ENCODE measurements at places on chromosomes 16 and 17.

DNA sequence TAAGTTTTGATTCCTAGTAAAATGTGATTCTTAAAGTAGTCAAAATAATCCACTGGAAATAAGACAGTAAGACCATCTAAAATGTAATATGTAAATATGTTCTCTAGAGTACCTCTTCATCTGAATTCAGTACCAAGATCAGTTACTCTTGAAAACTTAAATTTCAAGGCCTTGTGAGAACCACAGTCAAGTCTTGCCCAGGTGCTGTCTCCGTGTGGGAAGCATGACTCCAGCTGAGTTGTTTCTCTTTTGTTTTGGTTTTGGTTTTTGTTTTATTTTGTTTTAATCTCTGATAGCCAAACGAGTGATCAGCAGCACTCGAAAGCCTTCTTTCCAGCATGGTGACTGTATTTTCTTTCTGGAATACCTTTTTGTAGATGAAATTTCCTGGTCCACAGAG lies 907.0 kb downstream of the KCNJ18 start:
- DNase-seq = no peak

DNA sequence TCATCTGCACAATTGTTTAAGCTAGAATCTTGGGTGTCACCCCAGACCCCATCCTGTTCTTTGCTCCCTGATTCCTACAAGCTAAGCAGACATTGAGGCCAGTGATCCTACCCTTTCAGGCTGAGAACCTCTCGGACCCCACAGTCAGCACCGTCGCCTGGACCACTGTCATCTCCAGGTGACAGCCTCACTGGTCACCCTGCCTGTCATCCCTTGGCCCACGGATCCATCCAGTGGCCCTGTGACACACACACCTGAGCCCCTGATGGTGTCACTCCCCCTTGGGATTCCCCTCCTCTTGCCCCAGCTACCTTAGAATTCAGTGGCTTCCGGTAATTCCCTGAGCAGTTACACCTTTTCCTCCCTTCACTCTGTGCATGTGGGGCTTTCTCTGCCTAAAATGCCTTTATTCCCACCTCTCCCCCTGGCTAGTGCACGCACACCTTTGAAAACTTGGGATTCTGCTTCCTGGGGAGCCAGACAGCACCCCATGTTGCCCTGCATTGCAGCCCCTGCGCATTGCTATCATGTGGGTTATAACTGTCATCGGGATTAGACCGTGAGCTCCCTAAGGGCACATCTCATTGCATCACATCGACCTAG lies 3.0 kb downstream of the C16orf86 start:
- DNase-seq = no peak

DNA sequence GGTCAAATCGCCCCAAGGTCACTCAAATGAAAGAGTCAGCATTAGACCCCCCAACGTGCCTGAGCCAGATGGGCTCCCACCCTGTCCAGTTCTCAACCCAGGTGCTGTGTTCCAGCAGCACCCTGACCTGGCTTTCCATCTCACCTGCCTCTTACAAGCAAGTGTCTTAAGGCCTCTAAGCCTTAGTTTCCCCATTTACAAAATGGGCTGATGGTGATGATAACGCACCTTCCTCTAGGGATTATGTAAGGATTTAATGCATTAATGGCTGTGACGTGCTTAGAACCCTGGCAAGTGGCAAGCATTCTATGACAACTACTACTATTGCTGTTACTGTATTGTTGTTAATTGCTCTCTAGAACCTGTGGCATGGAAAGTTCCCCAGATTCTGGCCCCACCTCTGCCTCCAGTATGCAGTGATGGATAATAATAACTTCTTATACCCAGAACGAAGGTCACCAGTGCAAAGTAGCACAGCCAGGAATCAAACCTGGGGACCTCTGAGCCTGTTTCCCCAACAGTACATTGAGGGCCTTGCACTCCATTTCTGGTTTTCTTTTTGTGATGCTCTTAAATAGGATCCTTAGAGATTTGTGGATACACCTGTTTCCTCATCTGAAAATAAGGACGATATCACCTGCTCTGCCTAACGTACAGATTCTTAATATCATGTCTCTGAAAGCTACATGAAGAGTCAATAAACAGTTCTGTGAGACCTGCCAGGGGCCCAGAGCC lies 3.3 kb upstream of the SLC25A39 start:
- no peak for DNase-seq

DNA sequence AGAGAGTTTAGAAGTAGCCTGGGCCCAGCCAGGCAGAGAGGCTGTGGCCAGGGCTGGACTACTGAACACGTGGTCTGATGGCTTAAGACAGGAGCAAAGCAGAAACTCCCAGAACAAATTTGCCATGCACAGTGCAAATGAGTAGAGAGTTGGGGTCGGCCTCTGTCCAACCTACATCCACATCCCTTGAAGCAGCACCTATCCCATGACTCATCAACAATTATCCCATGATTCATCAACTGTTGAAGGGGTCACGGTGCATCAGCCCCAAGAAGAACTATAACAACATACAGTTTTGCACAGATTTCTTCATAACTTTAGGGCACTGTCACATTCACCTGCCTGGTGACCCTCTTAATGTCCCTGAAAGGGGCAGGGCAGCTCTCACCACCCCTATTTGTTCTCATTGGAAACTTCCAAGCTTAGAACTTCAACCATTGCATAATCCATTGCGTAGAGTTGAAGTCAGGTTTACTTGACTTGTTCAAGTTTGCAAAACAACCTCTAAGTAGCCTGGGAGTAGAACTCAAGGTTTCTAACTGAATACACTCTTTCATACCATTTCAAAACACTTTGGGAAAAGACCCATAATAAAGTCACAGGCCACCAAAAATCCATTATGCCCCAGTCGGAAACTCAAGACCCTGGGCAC lies 235.2 kb upstream of the CDH5 start:
- no peak for DNase-seq

GRCh38 chr16:10509534-10510025 lies 70.8 kb downstream of the EMP2 start:
- peak; percentile 83 for DNase-seq

GRCh38 chr17:75754378-75755204 lies 10.4 kb downstream of the GALK1 start:
- DNase-seq = no peak

- peak; percentile 52 for DNase-seq
Measured at GRCh38 chr17:61294777-61295176, 104.9 kb upstream of the TBX2 start.

DNA sequence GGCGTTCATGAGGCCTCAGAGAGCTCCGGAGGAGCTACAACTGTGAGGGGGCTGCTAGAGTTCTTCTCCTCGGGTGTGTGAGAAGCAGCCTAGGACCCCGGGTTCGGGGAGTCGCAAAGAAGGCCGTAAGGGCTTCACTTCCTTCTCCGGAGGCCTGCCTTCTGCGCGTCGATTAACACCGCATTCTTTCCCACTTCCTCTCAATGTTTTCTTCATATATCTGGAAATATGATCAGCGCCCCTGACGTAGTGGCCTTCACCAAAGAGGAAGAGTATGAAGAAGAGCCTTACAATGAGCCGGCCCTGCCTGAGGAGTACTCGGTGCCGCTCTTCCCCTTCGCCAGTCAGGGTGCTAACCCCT lies 449 bp downstream of the SMCR8 start:
- DNase-seq = no peak

- DNase-seq = no peak
Measured at GRCh38 chr16:85530370-85530739, 82.8 kb upstream of the GSE1 start.

GRCh38 chr16:85316321-85316919 lies 204.1 kb upstream of the CIBAR2 start:
- DNase-seq = peak; percentile 75

- no peak for DNase-seq
Measured at GRCh38 chr16:88969361-88969831, 7.6 kb downstream of the CBFA2T3 start.

- DNase-seq = no peak
Measured at GRCh38 chr17:39735882-39736281, 1.9 kb upstream of the GRB7 start.

DNA sequence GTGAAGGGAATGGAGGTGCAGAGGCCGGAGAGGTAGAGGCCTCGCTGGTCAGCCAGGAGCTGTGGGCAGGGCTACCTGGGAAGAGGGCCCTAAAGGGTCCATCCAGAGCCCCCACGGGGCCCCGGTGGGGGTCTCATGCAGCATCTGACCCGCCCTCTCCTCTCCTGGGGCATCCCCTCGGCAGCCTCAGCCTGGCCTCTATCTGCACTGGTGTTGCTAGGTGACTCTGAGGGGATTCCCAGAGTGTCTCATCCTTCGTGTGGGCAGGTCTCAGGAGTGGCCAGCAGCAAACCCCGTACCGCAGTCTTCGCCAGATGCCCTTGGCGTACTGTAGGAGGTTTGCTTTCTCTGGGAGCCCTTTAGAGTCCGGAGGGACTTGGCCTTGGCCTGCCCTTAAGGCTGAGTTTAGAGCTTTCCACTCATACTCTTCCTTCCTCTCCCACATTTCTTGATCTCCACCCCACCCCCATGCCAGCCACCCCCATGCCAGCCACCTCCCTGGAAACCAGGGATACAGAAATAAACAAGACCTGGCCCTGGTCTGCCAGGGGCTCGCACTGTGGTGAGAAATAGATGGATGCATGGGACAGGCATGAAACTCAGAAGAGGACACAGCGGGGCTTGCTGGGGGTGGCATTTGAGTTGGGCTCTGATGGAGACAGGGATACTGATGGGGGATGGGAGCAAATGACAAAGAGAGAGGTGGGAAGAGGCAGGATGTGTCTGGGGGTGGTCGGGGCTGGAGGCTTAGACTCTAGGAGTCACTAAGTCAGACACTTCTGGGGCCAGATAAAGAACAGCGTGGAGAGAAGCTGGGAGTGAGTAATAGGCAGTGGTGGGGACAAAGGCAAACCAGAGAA lies 9.9 kb downstream of the SLC5A10 start:
- DNase-seq = no peak

DNA sequence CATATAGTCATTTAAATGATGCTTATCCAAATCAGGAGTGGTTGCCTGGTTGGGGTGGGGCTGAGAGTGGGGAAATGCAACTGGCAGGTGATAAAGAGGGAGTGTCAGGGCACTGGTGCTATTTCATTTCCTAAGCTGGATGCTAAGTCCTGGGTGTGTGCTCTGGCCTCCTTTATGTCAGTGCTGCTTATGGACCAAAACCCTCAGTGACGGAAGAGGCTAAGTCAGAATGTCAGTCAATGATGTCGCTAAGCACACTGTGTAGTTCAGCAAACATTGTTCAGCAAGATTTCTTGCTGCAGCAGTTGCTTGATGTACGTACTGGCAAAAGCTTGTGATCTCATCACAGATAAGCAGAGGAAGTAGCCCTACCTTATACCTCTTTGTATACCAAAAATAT lies 16.4 kb upstream of the FLCN start:
- no peak for DNase-seq

- no peak for DNase-seq
Measured at GRCh38 chr17:28711723-28712031, at the start of gene PROCA1. Gene PROCA1 (minus strand): TSS chr17:28711888. CDS start chr17:28711660, 228 bp downstream.

DNA sequence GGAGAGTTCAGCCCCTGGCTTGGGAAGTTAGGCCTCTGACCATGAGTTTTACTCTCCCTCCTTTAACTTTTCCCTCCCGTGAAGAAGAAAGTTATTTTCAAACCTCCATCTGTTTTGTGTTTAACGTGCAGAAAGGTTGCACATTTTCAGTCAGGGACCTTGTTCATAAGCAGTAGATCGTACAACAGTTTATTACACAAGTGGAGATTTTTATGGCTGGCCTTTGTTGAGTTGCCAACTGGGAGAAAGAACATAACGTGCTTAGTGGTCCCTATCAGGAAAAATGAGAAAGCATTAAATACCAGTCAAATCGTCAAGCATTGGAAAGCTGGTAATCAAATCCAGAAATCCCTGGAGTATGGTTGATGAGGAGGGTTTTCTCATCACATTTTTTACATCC lies 117.9 kb upstream of the MYOCD start:
- DNase-seq = no peak

GRCh38 chr17:42276359-42276608 lies at the start of gene STAT5B:
Gene STAT5B (minus strand): TSS chr17:42276391. CDS start chr17:42232127, 44,264 bp downstream.
- peak; percentile 69 for DNase-seq

DNA sequence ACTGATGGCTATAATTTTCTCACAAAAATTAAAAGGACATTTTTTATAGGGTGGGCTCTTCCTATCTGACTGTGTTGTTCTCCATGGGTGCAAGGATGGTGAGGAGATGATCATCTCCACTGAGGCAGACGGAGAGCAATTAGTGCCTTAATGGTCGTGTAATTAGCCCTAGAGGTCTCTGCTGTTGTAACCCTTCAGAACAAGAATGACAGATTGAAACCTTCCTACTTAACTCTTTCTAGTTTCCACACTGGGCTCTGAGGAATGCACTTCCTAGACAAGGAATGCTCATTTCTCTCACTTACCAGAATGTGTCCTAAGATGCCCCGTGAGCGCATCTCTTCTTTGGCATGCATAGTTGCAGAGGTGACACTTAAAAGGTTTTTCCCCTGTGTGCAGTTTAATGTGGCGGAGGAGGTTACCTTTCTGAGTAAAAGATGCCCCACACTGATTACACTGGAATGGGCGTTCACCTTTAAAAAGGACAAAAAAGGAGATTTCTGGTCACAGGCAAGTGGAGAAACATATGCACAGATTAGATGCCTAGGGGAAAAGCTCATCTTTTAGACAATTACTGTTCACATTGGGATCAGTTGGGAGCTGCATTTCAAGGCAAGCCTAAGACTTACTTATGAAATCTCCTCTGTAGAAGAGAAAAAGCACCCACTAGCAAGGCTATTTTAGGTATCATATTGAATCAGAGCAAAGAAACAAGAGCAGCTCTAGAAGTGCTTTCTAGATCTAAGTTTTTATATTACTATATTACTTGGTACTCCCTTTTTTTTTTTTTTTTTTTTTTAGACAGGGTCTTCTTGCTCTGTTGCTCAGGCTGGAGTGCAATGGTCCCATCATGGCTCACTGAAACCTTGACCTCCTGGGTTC lies 53.6 kb downstream of the GRB7 start:
- DNase-seq = no peak

- DNase-seq = peak; percentile 77
Measured at GRCh38 chr16:83826146-83826913, 18.6 kb downstream of the HSBP1 start.

DNA sequence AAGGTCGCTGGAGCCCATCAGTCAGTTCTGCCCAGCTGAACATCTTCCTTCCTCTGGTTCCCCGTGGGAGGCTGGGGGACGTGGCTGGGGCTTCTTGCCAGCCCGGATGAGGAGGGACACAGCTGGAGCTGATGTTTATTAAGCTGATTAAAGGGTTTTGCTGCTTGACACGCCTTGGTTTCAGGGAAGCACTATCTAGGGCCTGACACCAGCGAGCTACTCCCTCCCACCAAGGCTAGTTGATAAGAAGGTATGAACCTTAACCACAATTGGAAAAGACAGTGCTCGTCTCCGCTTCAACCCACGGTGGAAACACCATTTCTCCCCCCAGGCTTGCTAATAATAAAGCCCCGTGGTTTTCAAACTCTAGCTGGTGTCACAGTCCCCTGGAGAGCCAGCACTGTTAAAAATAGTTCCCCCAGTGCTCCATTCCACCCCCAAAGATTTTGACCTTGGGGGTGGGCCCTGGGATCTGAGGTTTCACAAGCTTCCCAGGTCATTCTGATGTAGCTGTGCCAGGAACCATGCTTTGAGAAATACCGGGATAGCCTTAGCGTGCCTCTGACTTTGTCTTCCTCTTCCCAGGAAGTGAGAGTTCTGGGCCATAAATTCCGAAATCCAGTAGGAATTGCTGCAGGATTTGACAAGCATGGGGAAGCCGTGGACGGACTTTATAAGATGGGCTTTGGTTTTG lies 5.5 kb downstream of the DHODH start:
- DNase-seq = no peak

- DNase-seq = no peak
Measured at GRCh38 chr16:87556941-87557459, 45.3 kb upstream of the JPH3 start.
